ENCODE measurements at places on chromosomes 12 and 14.
A peak's percentile ranks its signal among the peaks of the same experiment; 100 is the strongest.

- no peak for DNase-seq
Measured at GRCh38 chr12:24080465-24080864, 131.0 kb upstream of the SOX5 start.

- DNase-seq = no peak
Measured at GRCh38 chr14:55160989-55161388, 30.4 kb downstream of the DLGAP5 start.

DNA sequence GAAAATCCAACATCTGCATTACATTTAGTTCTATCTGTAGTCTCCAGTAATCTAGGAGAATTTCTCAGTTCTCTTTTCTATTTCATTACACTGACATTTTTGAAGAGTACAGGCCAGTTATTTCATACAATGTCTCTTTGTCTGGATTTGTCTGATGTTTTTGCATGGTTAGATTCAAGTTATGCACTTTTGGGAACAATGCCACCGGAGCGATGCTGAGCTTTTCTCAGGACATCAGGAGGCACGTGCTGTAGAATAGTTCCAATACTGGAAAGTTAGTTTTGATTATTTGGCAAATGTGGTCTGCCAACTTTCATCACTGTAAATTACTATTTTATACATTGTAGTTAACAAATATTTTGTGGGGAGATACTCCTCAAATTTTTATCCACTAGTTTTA is 43.1 kb downstream of the ALDH1L2 start:
- no peak for DNase-seq

GRCh38 chr12:25315388-25315787 is 64.7 kb upstream of the KRAS start:
- DNase-seq = no peak

- no peak for DNase-seq
Measured at GRCh38 chr12:55641595-55641994, 4.9 kb downstream of the OR10P1 start.

- DNase-seq = peak; percentile 47
Measured at GRCh38 chr12:121224591-121224990, 14.7 kb downstream of the P2RX4 start.

GRCh38 chr14:34699873-34700621 is 14.3 kb downstream of the CFL2 start:
- DNase-seq = no peak

- no peak for DNase-seq
Measured at GRCh38 chr12:64007853-64008252, 163.4 kb downstream of the SRGAP1 start.

DNA sequence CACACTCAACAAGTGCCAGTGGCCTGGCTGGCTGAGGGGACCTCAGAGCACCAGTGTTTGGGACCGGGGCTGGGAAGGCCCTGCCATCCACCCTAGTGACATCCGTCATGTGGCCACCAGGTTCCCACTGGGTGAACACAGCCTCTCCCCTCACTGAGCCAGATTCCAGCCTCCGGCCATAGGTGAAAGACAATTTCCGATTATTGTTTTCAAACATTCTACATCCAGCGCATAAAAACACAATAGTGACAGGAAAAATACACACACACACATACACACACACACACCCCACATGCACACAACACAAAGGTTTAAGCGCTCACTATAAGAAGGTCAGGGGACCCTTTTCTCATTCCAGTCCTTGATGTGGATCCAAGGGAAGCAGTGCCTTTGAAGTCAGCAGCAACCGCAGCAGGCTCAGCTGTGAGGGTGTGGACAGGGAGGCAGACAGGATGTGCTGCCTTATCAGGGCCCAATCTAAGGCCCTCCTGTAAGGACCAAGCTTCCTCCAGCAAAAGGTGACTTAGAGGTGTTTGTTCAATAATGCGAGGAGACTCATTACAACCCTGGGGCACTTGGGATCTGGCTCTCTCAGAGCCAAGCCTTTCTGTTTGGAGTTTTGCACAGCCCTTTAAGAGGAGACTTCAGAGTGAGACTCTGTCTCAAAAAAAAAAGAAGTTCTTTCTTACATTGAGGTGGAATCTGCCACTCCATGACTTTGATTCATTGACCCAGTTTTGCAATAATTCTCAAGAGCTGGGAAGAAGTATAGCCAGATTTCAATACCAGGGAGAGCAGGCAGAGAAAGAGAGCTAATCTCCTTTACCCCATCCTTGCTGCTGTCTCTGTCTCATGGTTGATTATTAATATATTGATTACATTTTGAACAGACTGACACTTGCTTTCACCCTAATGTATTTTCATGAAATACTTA is 227.8 kb downstream of the ZFP36L1 start:
- no peak for DNase-seq

DNA sequence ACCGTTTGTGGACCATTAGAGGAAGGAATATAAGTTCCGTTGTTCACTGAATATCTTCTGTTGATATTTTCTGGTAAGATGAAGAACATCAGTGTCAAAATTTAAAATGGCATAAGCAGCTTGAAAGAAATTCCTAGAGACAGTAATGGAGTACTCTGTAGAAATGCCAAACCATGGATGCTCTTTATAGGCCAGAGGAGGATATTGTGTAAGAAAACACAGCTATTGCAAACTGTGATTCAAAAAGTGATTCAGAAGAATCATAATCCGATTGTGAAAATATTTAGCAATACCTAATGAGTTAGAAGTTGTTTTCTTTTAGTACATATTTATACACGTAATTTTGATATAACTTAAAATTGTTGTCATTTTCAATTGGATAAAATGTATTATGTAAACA is 102.8 kb downstream of the SLC16A7 start:
- no peak for DNase-seq

DNA sequence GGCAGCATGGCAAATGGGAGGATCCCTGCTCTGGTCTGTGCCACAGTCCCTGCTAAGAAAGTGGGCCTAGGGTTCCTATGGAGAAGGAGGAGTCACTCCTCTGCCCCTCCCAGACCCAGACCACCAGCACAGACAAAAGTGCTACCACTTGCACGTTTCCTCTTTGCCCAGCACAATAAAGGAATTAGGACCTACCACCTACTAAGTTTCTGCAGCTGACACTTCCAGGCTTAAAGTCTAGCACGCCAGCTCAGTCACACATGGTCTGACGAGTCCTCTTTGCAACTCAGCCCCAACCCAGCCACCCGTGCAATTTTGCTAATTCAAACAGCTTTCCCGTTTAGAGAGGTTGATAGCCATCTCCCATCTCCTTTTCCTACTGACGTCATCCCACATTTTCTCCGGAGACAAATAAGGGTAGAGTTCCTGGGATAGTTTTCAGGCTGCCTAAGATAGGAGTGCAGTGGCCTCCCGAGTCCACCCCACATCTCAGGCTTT is 66.2 kb upstream of the PTGR2 start:
- DNase-seq = no peak

GRCh38 chr12:20592556-20592955 is 102.6 kb upstream of the SLCO1C1 start:
- no peak for DNase-seq

GRCh38 chr14:68380329-68380741 is 412.5 kb downstream of the ZFP36L1 start:
- DNase-seq = no peak

DNA sequence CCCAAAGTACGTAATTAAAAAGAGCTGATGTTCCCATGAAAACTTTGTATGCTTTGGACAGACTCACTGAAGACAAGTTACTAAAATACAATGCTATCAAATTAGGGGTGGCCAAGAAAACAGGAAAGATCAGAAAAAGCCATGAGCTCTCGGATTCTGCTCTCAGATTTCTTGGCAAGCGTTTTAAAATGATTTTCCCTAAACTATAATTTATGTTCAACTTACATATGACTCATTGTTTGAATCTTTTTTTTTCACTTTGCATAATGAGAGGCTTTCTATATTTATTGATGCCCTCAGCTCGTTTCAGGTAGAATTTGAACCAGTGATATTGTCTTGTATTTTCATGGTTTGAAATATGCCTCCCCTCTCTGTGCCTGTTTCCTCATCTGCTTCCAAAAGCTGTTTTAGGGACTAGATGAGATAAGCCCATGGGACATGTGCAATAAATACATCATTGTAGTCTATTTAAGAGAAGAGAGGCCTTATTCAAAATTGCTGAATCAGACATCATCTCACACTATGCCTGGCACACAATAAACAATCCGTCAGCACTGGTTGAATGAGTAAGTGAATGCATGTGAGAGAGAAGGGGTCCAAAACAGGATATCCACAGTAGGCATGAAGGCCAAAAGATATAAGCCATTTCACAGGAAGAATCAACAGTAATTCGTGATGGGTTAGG is 4.7 kb upstream of the IPO8 start:
- no peak for DNase-seq

GRCh38 chr12:52026263-52026662 is 19.5 kb downstream of the TAMALIN start:
- DNase-seq = no peak

DNA sequence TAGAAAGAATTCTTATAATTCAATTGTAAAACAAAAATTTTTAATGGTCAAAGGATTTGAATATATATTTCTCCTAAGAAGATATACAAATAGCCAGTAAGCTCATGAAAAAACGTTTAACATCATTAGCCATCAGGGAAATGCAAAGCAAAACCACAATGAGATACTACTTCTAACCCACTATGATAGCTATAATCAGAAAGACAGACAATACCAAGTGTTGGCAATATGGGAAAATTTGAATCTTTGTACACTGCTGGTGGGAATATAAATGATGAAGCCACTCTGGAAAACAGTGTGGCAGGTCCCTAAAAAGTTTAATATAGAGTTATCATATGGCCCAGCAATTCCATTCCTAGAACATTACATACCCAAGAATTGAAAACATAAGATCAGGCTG is 25.4 kb downstream of the RALGAPA1 start:
- no peak for DNase-seq

- DNase-seq = no peak
Measured at GRCh38 chr12:4477129-4477528, 31.5 kb upstream of the FGF6 start.

DNA sequence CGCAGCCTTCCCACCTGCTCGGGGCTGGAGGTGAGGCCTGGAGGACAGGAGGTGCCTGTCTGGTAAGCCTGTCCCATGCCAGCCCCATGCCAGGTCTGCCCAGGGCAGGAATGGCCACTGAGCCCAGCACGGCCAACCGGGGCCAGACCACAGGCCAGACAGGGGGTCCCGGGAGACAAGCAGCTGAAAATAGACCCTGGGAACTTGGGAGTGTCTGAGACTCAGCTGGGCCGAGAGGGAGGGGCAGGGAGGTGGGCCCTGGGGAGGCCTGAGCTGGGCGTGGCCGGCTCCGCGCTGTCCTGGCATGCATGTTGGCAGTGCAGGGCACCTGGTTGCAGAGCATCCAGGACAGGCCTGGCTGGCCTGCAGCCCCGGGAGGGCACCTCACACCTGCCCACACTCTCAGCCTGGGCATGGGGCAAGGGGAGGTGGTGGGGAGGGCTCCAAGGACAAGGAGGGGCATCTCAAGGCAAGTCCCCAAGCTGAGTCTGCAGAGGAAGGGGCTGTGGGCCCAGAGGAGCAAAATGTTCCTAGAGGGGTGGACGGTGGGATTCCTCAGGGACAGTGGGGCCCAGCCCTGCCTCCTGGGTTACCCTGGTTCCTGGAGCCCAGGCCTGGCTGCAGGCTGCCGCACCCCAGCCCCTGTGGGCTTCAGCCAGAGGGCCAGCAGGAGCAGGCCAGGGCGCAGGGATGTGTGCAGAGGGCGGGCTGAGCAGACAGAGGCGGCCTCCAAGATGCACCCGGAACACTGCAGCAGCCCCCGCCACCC is 3.2 kb upstream of the CRIP1 start:
- DNase-seq = no peak

- DNase-seq = no peak
Measured at GRCh38 chr12:16636435-16637055, 30.6 kb upstream of the LMO3 start.

- no peak for DNase-seq
Measured at GRCh38 chr12:107397890-107398500, 287.6 kb upstream of the PWP1 start.

DNA sequence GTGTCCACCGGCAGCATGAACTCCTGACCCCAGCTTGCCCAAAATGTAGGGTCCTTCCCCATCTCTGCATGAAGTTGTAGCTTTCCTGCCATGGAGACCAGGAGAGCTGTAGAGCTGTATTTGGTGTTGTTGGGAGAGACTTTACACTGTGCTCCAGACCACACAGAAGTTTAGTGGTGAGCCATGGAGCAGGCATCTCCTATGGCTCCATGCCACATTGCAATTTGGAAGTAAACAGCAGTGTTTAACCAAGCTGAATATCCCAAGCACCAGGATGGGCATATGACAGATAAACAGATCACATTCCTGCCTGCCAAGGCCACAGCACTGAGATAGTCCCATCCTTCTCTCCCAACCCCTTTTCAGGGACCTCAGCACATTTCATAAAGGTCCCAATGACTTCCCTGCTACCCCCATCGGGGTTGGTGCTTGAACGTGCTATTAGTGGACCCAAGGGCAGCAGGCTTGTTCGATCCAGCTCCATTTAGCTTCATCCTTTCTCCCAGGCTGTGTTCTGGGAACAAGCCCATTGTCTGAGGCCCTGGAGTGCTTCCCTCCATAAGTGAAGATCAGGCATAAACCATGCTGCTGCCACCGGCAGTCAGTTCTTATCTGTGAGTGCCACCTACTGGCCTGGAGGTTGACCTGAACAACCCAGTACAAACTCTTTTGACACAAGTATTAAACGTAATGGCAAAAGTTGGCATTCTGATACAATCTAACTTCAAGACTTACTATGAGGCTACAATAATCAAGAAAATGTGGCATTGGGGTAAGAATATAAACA is 172.3 kb upstream of the ATXN7L3B start:
- DNase-seq = no peak

- DNase-seq = peak; percentile 50
Measured at GRCh38 chr12:111024205-111024801, 103.9 kb upstream of the MYL2 start.

Measured in activated CD4-positive, alpha-beta T cell treated with anti-CD3 and anti-CD28 coated beads, Interleukin-2, amount 50 U/mL, for 1 hour (primary cell).